ENCODE measurements at places on chromosomes 5 and 9.

DNA sequence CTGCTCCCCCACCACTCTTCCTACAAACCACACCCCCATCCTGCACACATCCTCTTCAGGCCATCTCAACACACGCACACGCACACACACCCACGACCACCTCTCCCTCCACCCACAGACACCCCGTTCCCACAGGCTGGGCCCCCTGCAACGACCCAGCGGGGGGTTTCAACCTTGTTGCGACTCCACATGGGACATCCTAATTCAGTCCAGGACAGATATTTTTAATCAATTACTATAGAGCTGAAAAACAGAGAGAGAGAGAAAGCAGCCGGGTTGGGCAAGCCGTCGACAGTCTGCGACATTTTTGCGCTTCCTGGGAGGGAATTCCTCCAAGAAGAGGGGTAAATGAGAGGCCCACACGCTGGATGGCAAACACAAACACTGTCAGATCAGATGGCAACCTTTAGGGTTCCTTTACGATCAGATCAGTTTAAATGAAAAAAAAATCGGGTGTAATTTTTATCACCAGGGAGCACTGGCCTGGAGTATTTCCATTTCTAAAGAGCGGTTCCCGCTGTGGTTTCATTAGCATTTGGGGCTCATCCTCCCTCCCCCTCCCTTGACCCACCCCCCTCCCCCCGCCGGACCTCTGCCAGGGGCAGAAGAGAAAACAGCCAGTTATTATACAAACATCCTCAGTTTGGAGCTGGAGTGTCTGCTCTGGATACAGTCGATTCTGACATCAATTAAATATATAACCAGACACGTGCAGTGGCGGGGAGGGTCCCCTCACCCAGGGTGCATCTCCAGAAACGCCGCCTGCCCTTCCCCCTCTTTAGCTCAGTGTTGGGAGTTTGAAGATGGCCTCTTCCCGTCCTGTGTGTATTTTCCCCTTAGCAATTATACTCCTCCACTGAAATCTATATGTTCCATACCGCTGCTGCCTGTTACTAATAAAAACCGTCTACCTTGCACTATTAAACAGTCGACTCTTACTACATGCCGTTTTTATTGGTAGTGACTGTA lies 2.3 kb upstream of the IRX2 start:
- DNase-seq = no peak

- DNase-seq = no peak
These were observed 165.2 kb downstream of the MAPKAP1 start for GRCh38 chr9:125541840-125542243.

DNA sequence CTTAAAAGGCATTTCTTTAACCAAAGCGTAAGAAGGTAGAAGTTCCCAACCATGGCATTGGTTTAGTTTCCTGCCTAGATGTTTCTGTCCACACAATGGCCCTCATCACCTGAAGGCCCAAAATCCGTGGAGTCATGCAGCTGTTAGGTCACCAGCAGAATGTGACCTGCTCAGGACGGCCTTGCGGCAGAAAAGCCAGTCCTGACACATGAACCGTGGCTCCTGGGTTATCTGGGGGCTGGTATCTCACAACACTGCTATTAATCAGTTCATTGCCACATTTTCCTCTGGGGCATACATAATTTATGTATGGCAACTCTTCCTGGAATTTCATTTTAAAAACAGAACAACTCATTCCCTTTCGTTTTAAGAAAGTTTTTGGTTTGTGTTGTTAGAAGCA lies 278.4 kb downstream of the ATPSCKMT start:
- no peak for DNase-seq

DNA sequence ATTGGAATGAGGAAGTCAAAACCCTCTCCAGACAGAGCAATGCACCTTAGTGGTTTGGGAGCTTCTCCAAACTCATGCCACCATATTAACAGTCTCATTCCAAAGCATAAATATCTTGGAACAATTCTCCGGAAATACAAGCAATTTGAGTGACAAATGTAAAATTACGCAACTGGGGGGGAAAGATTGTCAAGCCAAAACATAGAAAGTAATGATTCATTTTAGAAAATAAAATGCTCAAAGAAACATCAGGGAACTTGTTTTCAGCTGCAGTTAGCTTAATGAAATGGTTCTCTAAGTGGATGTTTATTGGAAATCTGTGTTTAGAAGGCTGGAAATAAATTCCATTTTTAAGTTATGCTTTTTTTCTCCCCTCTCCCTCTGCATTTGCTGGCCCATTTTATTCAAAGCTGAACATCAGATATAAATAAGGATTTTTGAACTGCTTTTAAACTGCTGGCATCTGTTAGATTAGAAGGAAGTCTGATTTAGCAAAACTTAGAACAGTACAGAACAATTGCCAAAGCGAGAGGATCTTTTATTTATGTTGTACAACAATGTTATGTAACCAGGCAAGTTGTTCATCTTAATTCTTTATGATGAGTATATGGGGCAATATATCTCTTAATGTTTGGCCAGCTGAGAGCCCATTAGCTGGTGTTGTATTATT lies 551.9 kb downstream of the PRELID2 start:
- DNase-seq = no peak

GRCh38 chr9:2021731-2022130 lies 6.6 kb downstream of the SMARCA2 start:
- DNase-seq = no peak

DNA sequence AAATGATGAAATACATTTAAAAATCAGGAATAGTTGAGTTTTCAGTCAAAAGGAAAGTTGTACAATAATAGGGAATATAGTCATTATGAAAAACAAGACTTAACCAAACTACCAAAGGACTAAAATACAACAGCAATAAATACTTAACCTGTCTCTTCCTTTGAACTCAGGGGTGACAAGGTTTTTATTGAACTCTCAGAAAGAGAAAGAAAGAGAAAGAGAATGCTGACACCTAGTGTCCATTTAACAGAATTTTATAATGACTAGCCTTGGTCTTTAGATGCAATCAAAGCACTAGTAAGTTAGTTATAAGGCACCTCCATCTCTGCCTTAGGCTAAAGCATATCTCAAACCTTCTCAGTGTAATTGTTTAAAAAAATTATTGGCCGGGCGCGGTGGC lies 47.5 kb downstream of the UIMC1 start:
- no peak for DNase-seq

DNA sequence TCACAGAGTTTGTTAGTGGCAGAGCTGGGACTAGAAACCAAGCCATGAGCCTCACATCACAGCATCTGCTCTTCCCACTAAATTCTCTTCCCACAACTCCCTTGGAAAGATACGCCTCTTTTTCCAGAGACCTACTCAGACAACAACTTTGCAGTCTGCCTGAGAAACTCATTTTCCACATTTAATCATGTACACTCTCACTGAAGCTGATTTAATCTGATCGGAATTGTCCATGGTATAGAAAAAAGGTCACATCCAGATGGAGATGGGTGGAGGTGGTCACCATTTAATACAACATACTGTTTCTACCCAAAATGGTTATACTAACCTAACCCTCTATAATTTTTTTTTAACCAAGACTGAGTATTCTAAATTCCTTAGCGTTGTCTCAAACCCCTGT lies 366.2 kb downstream of the ENC1 start:
- DNase-seq = no peak

Data from iPS DF 6.9 (cell line).